ENCODE measurements at places on chromosomes 13 and 19. TPM values are rescaled to one million over a fixed set of nuclear protein-coding genes. Genes with fewer than 3 reads are reported as not detected.

Gene OR4F17
- polyA plus RNA-seq: not detected

DNA sequence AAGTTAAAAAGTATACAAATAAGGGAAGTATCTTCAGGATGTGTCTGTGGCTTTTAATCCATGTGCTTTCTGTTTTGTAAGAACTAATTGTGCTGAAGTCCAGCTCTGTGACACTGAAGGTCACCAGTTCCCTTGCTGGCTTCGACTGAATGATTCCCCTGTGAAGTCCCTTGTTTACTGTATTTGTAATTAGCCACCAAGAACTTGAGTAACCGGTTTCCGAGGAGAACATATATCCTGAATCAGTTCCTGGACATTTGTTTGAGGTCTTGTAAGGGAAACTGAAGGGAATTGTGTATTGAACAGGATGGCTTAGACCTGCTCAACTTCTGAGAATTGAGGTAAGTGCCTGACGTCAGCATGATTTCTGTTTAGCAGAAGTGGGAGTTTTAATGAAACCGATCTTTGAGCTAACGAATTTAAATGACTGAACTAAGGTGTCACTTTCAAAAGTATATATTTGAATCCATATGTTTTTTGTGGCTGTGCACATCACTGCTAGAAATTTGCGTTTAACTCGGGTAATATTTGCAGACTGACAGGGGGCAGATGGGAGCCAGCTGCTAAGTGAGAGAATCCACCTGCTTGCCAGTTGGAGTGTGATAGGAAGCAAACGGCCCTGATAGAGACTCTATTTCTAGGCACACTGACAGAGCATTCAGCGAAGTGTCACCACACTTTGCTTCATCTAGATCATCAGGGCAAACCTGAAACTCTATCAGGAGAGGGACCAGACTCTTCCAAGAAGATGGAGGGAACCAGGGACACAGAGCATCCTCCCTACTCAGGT, 530.0 kb downstream of the RFC3 start:
- no peak for DNase-seq
- no peak overlapping the region for H3K27ac ChIP-seq
- no peaks in the 10 kb centered on the region for H3K4me1 ChIP-seq
- no peaks in the 10 kb centered on the region for H3K36me3 ChIP-seq

- H3K4me1 ChIP-seq: peaks cover 9% of the 10 kb centered on the region
- no peaks in the 10 kb centered on the region for H3K36me3 ChIP-seq
- no peak for DNase-seq
- H3K27ac ChIP-seq: no peak overlapping the region
- no peaks in the 10 kb centered on the region for H3K27me3 ChIP-seq
- no peak overlapping the region for H3K4me3 ChIP-seq
These were observed 52.8 kb downstream of the TNFSF13B start for GRCh38 chr13:108322206-108322824.

DNA sequence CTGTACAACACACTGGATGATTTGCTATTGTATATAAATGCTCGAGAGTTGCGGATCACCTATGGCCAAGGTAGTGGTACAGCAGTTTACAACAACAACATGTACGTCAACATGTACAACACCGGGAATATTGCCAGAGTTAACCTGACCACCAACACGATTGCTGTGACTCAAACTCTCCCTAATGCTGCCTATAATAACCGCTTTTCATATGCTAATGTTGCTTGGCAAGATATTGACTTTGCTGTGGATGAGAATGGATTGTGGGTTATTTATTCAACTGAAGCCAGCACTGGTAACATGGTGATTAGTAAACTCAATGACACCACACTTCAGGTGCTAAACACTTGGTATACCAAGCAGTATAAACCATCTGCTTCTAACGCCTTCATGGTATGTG, 21.5 kb downstream of the OLFM4 start:
- H3K36me3 ChIP-seq: no peaks in the 10 kb centered on the region
- no peak for DNase-seq
- no peaks in the 10 kb centered on the region for H3K27me3 ChIP-seq
- no peaks in the 10 kb centered on the region for H3K4me1 ChIP-seq
- H3K4me3 ChIP-seq: no peak overlapping the region
- no peak overlapping the region for H3K27ac ChIP-seq

GRCh38 chr19:35534803-35535480, 1.7 kb downstream of the GAPDHS start:
- H3K27me3 ChIP-seq: peaks cover 15% of the 10 kb centered on the region
- H3K27ac ChIP-seq: no peak overlapping the region
- no peak overlapping the region for H3K4me3 ChIP-seq
- peaks cover 18% of the 10 kb centered on the region for H3K4me1 ChIP-seq
- H3K36me3 ChIP-seq: no peaks in the 10 kb centered on the region
- no peak for DNase-seq

All from H1 (cell line).